ENCODE measurements at places on chromosomes 12 and 14. TPM values are rescaled to one million over a fixed set of nuclear protein-coding genes. Genes with fewer than 3 reads are reported as not detected.
A peak's percentile ranks its signal among the peaks of the same experiment; 100 is the strongest.

Gene CPNE6
- total RNA-seq, result not detected

- DNase-seq, result no peak
Observed at GRCh38 chr12:72057330-72057914, 118.8 kb downstream of the TPH2 start.

- no peak for DNase-seq
Observed at GRCh38 chr12:71552728-71553501, 110.7 kb downstream of the ZFC3H1 start.

DNA sequence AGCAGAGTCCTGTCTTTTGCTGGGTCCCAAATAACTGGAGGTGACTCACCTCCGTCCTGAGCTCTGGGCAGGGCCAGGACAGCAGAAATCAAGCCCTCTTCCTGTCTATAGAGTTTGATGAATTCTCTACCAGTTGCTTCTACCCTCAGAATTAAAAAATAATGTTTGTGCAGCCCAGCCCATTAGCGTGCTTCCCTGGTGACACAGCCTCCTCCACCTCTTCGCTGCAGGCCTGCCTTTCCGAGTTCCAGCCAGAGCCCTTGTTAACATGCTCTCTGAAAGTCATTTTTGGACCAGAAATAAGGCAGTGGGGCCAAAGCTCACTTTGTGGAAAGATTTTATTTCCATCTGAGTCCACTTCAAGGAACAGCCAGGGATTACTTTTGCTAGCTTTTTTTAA is 94.0 kb downstream of the TBX5 start:
- DNase-seq, result peak; percentile 1

All from G401 (cell line).